Amniotic epithelial cell (primary cell): ENCODE measurements at places on chromosomes 1 and 21.

DNA sequence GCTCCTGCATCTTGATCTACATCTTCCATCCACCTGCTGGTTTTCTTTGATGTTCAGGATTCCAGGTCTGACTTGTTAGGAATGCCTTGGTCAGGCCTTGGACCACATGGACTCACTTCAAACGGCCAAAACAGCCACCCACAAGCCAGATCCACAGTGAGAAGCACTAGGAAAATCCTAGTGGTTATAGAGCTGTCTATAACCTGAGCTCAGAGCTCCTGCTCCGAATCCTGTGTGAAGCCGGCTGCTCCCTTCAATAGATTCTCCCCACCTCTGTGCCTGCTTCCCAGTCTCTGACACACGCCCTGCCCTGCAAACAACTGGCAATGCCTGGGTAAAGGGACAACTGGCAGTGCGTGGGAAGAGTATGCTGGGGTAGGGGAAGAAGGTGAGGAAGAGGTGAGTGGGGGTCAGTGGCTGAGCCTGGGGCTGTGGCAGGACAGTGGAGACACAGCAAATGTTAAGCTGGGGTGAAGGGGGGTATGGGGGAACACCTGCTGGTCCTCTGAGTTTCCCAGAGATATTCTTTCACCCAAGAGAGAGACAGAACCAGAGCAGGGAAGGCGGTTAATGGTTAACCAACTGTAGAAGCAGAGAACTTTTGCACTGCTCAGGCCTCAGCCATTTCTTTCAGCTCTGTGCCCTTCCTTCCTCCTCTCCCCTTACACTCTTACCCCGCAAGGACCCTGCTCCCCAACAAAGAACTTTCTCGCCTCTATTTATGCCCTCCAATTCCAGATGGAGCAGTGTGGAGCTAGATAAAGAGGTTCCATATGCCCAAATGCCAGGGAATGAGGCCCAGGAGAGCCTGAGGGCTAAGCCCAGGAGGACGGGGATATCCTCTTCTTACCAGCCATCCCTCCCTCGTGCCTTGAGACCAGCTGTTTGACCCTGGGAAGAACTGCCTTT is 4.5 kb downstream of the PLXNA2 start:
- no peak for DNase-seq

- DNase-seq = no peak
Observed at GRCh38 chr1:154888757-154889156, 18.7 kb upstream of the KCNN3 start.

DNA sequence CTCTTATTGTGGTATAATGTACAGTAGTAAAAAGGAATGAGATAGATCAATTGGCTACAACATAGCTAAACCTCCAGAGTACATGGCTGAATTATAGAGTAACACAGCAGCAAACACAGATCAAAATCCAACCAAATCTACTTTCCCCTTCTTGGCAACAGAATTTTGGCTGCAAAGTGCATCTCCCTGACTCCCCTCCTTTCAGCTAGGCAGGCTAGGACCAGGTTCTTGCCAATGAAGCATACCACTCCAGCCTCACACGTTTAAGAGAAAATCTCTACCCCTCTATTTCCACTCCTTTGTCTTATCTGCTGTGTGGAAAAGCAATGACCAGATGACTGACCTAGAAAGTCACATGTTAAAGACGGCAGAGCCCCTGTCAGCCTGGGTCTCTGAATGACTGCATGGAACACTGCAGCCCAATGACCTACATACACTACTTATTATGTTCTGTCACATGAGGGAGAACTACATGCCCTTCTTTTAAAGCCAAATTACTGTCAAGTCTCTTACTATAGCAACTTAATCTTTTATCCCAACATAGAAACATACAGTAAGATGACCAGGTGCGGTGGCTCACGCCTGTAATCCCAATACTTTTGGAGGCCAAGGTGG is 99.1 kb downstream of the HLCS start:
- DNase-seq = no peak

DNA sequence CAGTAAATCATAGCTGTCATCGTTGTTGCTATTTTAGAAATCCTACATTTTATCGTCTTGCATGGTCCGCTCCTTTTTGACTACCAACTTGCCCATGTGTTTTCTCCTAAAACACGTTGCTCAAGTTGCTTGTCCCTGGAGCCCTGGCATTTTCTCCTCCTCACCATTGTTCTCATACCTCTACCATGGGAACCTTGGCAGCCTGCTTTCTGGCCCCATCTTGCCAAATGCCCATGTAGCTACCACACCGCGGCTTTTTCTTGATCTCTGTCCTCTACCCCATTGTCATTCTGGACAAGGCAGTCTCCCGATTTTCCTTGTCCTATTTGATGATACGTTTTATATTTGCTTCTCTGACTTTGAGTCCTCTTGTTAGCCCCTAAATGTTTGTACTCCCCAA is 50.2 kb downstream of the MRPS6 start:
- no peak for DNase-seq

DNA sequence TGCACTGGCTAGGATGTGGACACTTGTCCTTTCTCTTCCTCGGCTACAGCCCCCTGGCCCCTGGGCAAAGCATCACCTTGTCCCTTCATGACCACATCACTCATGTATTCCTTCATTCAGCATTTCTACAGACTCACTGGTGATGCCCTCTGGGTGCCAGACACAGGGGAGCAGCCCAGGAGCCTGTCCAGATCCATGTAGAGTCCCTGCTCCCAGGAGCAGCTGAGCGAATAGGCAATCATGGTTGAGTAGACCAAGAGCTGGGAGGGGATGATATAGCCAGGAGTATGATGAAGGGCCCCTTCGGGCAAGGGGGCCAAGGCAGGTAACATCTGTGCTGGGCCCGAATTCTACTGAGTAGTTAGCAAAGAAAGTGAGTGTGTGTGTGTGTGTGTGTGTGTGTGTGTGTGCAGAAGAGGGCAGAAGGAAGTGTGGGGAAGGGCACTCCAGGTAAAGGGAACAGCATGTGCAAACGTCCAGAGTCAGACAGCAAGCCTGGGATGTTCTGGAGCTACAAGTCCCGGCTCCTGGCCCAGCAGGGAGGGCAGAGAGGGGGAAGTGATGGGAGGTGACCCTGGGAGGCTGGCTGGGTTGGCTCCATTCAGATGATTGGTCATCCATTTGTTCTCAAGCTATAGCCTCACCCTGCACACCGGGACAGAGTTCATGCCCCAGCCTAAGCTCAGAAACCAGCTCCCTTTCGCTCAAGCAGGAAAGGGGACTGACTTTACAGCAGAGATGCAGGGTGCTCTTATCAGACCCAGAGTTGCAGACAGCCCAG is 21.0 kb upstream of the PIK3CD start:
- DNase-seq = no peak

GRCh38 chr1:234698686-234699085 is 88.7 kb upstream of the IRF2BP2 start:
- DNase-seq = no peak

DNA sequence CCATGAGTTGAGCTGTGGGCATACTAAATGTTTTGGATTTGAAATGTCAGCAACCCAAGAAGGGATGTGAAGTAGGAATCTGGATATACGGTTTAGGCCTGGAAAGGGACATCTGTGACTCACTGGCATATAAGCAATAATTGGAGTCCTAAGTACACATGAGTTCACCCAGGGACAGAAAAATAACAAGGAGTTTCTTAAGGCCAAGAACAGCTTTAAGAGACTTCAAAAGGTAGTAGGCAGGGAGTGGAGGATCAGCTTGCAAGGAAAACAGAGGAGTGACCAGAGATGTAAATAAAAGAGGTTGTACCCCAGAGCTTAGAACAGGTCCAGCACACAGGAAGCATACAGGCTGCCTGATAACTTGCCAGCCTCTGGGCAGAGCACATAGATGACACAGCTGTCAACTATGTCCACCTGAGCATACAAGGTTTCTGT is 28.1 kb downstream of the TMEM50B start:
- DNase-seq = no peak

- no peak for DNase-seq
Observed at GRCh38 chr1:29478879-29479278, 242.6 kb downstream of the PTPRU start.

- DNase-seq = no peak
Observed at GRCh38 chr1:53951697-53952096, 5.5 kb downstream of the LRRC42 start.

GRCh38 chr1:227912866-227913265 is 34.9 kb downstream of the WNT9A start:
- no peak for DNase-seq

DNA sequence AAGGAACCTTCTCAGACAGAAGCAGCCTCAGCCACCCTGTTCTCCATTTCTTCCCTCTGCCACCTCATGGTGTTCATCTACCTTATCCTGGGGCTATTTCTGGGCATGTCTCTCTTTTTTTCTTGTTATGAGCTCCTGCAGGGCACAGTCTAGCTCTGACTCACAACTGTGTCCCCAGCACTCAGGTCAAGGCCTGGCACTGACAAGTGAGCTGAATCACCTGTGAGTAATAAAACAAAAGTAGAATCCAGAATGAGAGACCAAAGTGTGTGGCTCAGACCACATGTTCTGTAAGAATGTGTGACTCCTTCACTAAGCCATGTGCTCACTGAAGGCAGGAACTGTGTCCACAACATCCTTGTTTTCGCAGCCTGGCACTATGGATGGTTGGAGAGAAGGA is 23.2 kb downstream of the C1orf94 start:
- DNase-seq = no peak

GRCh38 chr1:150678988-150679387 is 18.0 kb downstream of the GOLPH3L start:
- DNase-seq = no peak

- no peak for DNase-seq
Observed at GRCh38 chr21:14366998-14367397, 15.9 kb downstream of the HSPA13 start.
